Activated naive CD8-positive, alpha-beta T cell treated with anti-CD3 and anti-CD28 coated beads, Interleukin-2, amount 50 U/mL, for 24 hours (primary cell): ENCODE measurements at places on chromosomes 11 and 22.
A peak's percentile ranks its signal among the peaks of the same experiment; 100 is the strongest.

DNA sequence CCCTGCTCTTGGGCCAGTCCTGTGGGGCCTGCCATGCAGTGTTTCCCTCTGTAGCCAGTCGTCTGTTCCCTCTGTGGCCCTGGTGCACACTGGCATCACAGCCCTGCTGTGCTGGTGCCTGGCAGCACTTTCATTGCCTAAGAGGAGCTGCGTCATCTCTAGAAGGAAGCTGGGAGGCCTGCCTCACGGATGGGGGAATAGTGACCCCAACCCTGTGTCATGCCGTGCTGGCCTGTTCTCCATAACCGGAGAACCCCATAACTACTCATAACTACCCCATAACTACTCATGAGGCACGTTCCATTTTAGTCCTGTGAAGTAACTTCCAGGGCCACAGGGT lies 14.0 kb downstream of the RAB36 start:
- no peak for DNase-seq

GRCh38 chr22:44211946-44212930 lies 31.5 kb downstream of the PARVG start:
- no peak for DNase-seq

DNA sequence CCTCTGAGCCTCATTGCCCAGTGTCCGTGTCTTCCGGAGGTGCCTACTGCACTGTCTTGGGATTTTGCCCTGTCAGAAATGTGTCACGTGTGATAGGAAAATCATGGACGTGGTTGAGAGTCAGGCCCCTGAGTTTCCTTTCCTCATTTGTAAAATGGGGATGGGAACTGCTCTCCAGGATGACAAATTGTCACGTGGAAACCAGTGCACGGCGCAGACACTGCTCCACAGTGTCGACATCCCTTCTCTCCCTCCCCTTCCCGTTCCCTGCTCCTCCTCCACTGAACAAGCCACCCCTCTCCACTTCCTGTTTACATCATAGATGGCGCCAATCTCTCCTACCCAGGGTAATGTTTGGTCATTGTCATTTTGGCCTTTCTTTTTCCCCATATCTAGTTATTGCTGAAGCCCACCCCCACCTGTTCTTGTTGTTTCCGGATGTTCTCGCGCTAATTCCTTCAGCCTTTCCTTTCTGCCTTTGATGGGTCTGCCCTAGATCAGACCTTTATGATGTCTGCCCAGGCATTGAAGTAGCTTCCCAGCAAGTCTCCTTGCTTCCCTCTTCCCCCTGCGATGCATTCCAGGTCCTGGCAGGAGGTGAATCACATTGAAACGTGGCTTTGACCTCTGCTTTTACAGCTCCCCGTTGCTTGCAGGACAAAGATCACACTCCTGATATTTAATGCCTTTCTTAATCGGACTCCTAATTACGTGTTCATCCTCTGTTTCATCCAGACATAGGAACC lies 91.8 kb downstream of the TBC1D22A start:
- no peak for DNase-seq

- no peak for DNase-seq
Observed at GRCh38 chr22:37165940-37166674, 16.4 kb upstream of the IL2RB start.

GRCh38 chr11:1548221-1549070 lies 23.6 kb downstream of the DUSP8 start:
- no peak for DNase-seq

GRCh38 chr11:62579252-62579651 lies 5.6 kb upstream of the EEF1G start:
- no peak for DNase-seq

DNA sequence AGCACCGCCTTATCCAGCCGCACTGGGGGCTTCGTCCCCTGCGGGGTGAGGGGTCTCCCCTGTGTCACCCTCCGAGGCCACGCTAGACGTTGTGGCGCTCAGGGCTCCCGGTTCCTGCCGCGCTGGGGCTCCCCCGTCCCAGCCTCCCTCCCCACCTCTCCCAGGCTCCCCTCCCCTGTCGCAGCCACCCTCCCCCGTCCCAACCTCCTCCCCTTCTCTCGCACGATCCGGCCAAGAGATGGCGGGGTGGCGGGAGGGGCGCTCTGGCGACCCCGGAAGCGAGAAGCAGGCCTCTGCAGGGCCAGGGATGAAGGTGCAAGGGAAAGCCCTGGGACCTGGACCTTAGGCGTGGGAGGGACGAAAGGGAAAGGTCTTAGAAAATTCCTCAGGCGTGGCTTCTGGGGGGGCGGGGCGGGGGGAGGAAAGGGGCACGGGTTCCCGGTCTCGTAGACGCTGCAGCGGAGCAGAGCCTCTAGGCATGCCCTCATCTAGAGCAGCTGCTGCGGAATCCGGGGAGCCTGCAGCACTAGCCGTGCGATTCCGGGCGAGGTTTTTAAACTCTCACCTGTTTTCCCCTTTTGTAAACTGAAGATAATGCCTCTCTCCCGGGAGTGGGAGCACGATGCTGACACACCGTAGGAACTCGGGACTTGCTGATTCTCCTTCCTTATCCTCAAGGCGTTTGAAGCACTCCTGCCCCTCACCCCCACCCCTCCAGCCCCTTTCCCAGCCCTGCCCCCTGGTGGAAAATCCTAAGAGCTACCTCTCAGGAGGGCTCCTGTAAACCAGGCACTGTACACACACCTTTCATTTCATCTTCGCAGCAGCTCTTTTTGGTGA lies 14.4 kb downstream of the KCNJ5 start:
- peak; percentile 56 for DNase-seq

GRCh38 chr22:49469896-49470740 lies 357.6 kb downstream of the BRD1 start:
- no peak for DNase-seq

DNA sequence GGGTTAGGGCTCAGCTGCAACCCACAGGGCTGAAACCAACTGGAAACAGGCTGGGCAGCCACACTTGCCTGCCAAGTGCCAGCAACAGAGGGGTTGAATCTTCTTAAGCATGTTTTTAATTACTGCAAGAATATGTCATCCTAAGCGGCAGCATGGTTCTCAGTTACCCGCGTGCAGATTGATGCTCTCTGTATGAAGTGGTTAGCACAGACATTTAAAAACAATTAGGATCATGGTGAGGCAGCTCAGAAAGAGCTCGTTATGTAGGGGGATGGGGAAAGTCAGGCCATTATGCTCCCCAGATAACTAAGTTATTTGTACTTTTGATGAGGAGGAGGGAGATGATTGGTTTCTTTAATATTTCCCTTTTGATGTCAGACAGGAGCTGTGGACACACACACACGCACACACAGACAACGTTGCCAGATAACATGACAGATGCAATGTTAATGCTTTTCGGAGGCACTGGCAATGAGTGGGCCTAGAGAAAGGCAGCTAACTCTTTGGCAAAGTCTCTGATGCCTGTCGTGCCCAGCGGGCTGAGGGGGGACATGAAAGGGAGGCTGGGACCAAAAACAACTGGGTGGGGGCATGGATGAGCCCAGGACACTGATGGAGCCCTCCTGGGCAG lies 389.7 kb downstream of the NXPE2 start:
- DNase-seq: no peak

- peak; percentile 48 for DNase-seq
Observed at GRCh38 chr11:64241491-64242374, 838 bp downstream of the FKBP2 start.

DNA sequence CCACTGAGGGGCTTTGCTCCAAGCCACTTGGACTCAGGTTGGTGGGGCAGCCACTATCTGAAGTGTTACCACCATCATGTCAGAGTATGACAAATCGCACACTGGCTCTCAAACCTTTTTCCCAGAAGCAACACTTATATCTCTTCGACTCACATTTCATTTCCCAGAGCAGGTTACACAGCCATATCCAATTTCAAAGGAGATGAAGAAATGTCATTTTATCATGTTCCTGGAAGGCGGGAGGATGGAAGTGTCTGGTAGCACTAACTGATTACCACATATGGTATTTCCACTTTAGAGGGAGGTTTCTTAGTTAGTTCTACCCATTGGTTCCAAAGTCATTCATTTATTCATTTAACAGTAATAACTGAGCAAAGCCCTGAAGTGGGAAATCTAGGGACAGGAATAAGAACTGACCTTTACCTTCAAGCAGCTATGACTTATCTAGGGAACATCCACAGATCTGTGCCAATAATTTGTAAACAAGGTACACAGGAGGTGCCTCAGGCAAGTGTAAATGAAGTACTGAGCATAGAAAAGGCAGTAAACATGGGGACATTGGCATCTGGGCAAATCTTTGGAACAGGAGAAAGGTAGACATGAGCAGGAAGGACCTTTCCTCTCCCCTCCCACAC lies 54.9 kb upstream of the LRRC55 start:
- no peak for DNase-seq

DNA sequence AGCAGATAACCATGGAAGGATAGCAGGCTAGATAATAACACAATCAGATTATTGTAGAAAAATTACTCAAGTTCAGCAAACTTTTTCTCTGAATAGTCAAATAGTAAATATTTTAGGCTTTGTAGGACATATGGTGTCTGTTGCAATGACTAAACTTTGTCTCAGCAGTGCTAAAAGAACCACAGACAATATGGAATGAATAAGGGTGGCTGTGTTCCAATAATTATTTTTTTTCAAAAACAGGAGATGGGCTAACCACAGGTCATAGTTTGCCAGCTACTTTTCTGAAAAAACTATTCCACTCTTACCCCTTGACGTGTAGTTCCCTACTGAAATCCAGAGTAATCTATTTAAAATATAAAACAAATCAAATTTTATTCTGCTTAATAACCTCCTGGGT lies 153.9 kb upstream of the LRRC4C start:
- no peak for DNase-seq

- no peak for DNase-seq
Observed at GRCh38 chr11:79484872-79485271, 44.0 kb upstream of the TENM4 start.

DNA sequence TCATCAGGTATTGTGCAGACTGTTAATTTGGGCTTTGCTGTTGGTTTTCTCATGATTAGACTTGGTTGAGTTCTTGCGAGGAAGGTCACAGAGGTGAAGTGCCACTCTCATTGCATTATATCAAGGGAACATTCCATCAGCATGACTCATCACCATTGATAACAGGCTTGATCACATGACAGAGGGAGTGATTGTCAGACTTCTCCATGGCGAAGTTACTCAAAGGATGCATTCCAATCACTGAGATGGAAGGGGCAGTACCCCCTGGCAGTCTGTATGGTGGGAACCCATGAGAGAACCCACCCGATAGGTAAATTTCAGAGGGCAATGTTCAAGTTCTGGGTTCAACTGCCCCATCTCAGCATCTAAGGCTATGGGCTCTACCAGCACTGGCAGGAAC lies 19.4 kb upstream of the P2RY2 start:
- no peak for DNase-seq

DNA sequence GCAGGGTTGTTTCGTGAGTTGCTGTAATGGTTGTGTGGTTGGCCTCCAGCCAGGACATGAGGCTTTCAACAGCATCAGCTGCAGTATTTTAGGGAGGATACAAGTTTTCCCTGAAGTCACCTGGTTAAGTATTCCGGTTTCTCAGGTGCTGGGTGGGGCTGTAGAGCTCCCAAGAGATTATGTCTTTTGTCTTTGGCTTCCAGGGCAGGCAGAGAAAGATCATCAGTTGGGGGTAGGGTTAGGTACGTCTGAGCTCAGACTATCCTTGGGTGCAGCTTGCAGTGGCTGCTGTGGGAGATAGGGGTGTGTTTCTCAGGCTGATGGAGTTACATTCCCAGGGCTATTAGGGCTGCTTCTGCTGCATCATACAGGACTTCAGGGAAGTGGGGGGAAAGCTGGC lies 47.5 kb upstream of the MRGPRX1 start:
- DNase-seq: no peak
